ENCODE measurements at places on chromosomes 4 and X.

DNA sequence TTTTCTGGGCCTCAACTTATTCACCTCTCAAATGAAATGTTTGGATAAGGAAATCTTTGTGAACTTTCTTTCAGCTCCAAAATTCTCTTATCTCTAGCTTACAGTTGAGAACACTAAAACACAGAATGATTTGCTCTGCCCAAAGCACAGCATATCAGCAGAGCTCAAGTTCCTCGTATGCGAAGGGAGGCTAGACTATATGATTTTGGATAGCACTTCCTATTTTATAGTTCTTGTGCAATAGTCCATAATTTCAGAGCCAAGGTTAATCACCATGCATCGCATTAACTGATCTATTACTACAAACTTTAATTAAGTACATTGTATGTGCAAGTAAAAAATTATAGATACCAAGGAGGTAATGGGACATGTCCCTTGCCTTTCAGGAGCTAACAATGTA is 27.0 kb upstream of the KLHL13 start:
- DNase-seq = no peak

GRCh38 chr4:173932701-173933100 is 350.8 kb downstream of the FBXO8 start:
- DNase-seq = no peak

GRCh38 chr4:155072417-155072816 is 136.0 kb upstream of the NPY2R start:
- no peak for DNase-seq

GRCh38 chr4:41878991-41879491 is 56.2 kb upstream of the TMEM33 start:
- DNase-seq = no peak

GRCh38 chr4:8285976-8286718 is 16.6 kb downstream of the HTRA3 start:
- no peak for DNase-seq

- no peak for DNase-seq
Measured at GRCh38 chrX:49892542-49892941, 13.3 kb downstream of the USP27X start.

DNA sequence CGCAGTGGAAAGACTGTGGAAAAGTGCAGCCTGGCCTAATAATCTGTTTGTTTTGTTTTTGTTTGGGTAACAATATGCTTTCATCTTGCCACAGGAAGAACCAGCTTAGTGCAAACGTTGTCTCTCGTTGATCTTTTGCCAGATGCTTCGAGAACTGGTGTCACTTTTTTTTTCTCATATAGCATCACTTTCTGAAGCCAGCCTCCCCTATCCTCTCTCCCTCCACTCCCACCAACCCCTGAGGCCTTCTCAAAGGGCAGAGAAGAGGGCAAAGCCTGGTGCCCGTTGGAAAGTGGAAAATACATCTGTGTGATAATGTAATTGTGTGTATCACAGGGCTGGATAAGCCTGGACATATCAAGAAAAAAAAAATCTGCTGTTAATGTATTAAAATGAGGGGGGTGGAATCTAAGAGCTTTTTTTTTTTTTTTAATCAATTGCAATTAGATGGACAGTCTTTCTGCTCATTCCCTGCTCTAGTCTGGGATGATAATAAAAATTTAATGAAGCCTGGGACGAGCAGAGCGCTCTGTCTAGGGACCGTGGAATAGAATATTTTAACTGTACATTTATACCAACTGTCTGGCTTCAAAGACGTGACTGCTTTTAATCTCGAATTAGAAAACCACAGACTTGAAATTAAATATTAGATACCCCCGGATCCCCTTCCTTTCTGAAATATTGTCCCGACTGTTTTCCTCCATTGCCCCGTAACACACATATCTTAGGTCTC is 8.1 kb downstream of the POU4F2 start:
- no peak for DNase-seq

DNA sequence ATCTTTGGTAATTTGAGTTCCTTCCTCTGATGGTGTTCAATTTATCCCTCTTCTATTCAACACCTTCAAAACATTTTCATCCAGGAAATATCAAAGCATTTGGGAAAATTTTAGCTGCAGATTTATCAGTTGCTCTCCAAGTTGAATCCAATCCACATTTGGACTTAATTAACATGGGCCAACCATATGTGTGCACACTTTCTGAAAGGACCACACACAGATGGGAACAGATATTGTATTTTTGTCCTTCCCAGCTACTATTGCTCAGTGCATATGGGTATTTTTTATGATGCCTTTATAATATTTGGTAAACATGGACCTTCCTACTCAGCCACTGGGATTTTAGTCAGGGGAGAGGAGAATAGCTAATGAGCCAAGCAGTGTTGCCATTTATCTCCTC is 65.2 kb downstream of the GLRA2 start:
- no peak for DNase-seq

DNA sequence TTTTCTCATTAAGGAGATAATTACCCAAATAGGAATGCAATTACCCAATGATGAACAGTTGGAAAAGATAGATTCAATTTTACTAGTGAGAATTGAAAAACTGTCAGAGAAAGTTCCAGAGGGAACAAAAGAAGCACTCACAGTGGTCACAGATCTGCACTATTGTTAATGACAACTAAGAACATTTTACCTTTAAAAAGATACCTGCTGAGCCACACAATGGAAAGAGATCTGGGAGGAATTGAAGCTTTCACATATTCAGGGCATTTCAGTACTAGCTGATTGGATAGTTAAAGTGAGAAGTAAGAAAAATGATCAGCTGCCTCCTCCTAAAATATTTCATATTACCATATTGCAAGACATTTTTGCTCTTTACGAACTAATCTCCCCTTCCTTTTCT is 1822.2 kb downstream of the STIM2 start:
- DNase-seq = no peak

DNA sequence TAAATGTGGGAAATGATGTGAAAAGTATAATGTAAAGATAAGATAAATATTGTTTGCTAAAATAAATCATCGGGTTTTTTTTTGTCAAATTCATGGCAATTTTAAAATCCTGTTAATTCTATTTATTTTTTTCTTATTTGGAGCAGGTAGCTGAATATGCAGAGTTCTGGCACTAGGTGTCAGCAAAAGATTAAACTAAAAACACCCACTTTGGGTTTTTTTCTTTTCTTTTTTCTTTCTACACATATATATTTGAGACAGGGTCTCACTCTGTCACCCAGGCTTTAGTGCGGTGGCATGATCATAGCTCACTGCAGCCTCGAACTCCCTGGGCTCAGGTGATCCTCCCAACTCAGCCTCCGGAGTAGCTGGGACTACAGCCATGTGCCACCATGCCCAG is 6.9 kb upstream of the RAP2C start:
- no peak for DNase-seq

DNA sequence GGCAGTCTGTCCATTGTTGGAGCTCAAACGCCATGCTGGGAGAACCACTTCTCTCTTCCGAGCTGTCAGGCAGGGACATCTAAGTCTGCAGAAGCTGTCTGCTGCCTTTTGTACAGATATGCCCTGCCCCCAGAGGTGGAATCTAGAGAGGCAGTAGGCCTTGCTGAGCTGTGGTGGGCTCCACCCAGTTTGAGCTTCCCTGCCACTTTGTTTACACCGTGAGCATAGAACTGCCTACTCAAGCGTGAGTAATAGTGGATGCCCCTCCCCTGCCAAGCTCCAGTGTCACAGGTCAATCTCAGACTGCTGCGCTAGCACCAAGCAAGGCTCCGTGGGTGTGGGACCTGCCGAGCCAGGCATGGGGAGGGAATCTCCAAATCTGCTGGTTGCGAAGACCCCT is 145.7 kb downstream of the VSIG4 start:
- DNase-seq = no peak

DNA sequence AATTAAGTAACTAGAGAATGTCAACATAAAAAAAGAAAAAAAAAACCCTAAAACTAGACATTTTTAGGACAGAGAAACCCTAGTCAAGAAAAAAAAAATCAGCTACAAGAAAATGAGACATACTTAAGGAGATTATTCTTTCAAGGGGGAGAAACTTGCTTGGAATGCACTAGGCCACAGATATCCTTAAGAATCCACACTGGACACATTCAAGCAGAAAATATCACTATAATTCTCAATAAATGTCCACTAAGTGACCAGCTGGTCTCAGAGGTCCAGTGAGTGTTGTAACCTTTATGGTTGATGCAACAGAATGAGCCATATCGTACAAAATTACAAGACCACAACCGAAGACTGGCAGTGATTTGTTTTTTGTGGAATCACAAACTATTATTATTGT is 15.6 kb upstream of the IBSP start:
- DNase-seq = no peak

DNA sequence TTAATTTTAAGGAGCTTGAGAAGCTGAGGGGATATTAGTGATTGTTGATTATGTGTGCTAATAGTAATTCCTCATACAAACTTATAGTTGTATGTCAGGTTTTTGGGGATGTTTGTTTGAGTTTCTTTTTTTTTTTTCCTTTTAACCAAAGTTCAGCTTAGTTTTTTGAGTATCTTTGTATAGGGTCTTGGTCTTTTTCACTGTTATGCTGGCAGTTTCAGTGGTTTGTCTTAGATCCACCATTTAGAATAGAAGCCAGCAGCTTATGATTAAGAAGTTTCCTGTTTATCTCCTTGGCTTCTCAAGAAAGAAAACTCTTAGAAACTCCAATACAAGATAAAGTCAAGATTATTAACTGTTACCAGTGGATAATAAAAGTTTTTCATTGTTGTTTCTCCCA is 16.1 kb downstream of the CPEB2 start:
- no peak for DNase-seq

- DNase-seq = no peak
Measured at GRCh38 chrX:11533199-11533651, 132.5 kb downstream of the ARHGAP6 start.

GRCh38 chr4:138204507-138204906 is 37.6 kb downstream of the SLC7A11 start:
- no peak for DNase-seq

GRCh38 chr4:183493246-183493645 is 11.6 kb upstream of the ING2 start:
- no peak for DNase-seq

- DNase-seq = no peak
Measured at GRCh38 chrX:130174045-130174704, 2.4 kb downstream of the RAB33A start.

DNA sequence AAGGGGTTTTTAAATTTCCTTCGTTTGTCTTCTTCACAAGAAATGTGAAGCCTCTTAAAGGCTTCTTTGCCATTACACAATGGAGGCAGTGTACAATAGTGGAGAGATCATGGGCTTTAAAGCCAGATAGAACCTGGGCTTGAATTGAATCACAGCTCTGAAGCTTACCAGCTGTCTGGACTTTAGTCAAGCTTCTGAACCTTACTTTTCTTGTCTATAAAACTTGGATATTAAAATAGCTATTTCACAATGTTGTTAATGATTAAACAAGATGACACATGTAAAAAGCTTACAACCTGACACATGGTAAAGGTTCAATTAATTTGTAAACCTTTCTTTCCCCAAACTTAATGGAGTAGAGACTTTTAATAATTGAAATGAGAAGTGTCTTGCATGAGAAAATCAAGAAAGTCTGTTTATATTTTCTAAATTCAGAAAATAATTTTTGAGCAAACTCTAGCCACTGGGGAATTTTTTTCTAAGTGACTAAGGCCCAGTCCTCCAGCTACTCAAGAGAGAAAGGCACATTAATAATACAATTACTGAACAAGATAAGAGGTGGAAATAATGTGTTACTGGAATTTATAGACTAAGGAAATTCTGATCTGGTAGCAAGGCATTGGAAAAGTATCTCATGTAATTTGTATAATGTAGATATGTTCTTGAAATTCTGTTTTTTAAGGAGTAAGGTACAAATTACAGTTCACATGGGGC is 21.7 kb upstream of the TBC1D8B start:
- DNase-seq = no peak

- DNase-seq = no peak
Measured at GRCh38 chrX:132488180-132488705, 595 bp downstream of the MBNL3 start.

GRCh38 chrX:2767631-2768455 is 16.0 kb downstream of the XG start:
- no peak for DNase-seq

GRCh38 chr4:35912174-35912573 is 332.1 kb downstream of the ARAP2 start:
- no peak for DNase-seq

- no peak for DNase-seq
Measured at GRCh38 chr4:121339307-121339706, 41.5 kb downstream of the QRFPR start.

DNA sequence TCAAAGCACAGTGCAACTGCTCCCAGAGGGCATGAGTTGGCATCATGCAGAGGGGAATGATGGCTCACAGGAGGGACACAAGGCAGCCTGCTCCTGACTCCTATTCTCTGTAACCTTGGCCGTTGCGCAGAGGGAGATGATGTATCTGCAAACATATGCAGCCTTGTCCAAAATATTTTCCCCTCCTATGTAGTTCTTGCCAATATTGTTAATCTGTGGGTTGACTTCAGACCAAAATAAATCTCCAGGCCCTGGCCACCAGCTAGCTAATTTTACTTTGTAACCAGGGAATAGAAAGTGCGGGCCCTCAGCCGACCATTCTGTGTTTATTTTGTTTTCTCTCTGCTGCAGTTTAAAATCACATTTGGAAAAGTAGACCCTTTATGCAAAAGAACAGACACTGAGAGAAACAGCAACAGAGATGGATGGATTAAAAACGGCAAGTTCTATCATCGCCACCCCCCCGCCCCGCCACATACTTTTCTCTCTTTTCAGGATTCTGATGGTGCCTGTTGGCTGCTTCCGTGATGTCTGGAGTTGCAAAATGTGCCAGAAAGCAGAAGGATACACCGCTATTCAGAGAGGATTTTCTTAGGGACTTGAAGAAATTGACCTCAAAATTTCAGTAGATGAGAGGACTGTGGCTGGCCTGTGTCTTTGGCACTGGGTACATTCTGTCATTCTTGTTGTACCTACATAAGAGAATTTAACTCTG is 185.3 kb upstream of the BCOR start:
- DNase-seq = no peak

GRCh38 chrX:154452823-154453222 is 5.3 kb upstream of the PLXNA3 start:
- no peak for DNase-seq

GRCh38 chrX:78314561-78314960 is 12.8 kb downstream of the CYSLTR1 start:
- DNase-seq = no peak

DNA sequence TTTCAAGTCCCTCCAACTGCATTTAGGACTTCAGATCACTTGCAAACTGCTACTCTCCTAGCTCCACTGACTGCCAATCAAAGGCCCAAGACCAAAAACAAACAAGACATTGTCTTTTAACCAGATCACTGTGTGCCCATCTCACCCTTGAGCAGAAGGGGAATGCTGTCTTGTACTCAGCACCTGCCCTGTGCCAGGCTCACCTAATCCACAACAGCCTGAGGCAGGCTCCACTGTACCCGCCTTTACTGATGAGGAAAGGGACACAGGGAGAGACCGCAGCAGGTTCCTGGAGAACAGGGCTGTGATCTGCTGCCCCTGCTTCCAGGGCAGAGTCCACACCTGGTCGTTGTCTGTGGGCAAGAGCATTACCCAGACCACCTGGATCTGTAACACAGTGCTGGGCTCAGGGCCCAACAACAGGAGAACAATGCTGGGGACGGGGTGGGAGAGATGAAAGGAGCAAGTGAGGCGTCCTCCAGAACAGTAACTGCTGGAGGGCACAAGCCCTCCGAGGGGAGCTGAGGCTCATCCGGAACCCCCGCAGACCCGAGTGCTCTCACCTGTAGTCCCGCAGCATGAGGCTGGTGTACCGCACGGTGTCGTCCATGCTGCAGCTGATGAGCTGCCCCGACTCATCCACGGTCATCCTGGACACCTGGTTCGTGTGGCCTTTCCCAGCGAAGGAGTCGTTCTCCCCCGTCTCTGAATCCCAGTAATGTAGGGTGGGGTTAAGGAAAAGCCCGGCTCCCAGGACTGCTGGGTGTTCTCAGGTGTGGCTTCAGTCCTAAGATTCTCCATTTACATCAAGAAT is 33.9 kb downstream of the WDR1 start:
- DNase-seq = no peak

Measured in activated CD8-positive, alpha-beta memory T cell treated with anti-CD3 and anti-CD28 coated beads for 1 hour (primary cell).